ENCODE measurements at places on chromosomes 2 and 18.

GRCh38 chr2:60465736-60466135 lies 87.7 kb downstream of the BCL11A start:
- DNase-seq = no peak

DNA sequence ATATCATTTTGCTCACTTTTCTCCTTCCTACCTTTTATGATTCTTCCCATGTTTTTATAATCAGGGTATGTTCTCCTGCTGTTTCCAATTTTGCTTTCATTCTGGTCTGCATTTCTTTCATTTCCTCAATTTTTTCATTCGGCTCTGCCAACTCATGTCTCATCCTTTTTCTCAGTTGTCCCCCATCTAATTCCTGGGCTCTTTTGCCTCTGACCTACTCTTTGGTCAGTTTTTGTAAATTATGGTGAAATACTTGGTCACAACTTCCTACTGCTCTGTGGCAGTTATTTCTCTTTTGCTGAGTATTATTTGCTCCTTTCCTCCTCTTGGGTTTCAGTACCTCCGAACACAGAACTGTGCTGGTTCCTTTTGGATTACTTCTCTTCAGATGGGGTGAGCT lies 27.5 kb downstream of the MYO7B start:
- DNase-seq = peak; percentile 1

GRCh38 chr2:155498106-155498505 lies 799.6 kb downstream of the KCNJ3 start:
- no peak for DNase-seq

GRCh38 chr2:132557694-132558093 lies 112.3 kb downstream of the LYPD1 start:
- DNase-seq = no peak

DNA sequence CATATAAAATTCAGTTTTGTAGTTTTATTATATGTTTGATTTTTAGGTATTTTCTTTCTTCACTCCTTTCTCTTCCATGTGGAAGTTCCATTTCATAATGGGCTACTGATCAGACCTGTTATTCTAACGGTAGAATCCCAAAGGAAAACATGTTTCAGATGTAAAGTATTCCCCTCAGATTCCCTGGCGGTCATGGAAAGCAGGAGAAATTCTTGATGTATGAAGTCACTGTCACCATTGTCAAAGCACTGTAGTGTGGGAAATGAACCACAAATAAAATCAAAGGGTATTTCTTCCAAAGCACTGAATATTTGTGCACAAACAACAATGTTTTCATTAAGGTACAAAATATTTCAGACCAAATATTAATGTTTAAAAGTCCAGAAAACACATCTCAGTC lies 237.3 kb upstream of the KLHL14 start:
- no peak for DNase-seq

DNA sequence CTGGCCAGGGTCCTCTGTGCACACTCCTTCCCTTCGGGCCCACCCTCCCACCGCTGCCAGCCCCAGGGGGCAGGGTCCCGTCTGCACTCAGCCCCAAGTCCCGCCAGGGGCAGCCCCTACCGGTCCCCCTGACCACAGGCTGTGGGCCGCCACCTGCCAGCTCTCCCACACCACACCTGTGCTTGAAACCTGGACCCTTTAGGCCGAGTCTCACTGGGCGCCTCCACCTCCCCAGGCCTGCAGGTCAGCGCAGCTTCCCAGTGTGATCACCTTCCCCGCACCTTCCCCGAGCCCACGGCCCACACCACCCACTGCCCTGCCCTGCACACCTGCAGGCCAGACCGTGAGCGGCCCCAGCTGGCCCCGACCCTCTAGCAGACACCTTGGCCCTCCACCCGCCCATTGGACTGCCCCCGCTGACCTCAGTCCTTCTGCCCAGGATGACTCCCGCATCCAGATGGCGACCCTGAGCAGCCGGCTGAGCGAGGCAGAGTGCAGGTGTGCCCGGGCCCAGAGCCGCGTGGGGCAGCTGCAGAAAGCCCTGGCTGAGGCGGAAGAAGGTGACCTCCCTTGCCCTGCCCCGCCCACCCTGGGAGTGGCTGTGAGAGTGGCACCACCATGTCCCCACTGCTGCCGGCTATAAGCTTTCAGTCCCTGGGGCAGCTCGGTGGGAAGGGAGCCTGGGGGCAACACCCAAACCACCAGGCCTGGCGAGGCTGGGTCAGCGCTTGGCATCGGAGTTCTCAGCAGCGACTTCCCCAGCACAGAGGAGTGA lies 31.3 kb upstream of the SNED1 start:
- DNase-seq = no peak

DNA sequence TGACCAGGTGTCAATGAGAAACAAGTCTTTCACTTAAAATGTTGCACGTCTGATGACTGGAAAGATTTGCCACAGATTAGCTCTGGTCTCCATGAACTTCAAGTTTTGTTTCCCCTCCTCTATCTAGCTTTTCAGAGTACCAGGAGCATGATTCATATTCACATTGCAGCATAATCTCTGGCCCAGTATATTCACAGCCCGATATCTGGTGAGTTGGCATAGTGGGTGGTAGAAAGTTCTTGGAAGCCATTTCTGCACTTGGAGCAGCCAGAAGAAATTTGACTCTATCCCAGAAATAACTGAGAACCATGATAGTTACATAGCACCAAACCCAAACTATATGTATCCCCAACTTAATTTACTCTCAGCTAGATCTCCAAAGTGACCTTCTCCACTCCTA lies 503.9 kb downstream of the PID1 start:
- DNase-seq = no peak

DNA sequence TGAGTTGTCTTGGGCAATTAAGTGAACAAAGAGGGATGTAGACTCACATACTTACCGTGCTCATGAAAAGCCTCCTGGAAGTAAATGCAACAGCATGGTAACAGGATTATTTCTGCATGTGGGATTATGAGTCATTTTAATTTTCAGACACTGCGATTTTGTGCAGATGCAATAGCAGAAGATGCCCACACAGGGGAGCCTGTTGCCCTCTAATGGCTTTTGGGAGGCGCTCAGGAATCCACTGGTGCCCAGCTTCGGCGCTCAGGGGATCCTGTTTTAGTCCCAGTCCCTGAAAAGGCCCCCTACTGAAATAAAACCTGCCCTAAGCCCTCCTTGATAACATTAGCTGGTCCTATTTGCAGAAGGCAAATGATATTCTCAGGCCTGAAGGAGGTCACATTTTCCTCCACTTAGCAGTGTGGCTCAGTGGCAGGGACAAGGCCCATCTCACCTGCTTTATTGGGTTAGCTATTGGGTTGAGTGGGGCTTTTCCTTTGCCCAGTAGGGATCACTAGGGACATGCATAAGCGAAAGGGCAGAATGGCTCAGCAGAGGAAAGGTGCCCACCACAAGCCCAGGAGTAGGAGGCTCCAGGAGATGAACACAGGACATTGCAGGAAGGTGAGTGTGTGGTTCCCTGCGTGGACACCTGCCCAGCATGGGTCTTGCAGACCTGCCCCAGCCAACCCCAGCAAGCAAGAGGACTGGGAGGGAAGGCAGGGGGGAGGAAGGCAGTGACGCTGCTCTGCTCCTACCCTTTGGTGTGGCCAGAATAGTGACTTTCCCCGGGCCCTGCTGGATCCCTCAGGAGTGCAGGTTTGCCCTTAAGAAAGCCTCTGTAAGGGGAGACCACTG lies 26.5 kb upstream of the KCNS3 start:
- peak; percentile 51 for DNase-seq

DNA sequence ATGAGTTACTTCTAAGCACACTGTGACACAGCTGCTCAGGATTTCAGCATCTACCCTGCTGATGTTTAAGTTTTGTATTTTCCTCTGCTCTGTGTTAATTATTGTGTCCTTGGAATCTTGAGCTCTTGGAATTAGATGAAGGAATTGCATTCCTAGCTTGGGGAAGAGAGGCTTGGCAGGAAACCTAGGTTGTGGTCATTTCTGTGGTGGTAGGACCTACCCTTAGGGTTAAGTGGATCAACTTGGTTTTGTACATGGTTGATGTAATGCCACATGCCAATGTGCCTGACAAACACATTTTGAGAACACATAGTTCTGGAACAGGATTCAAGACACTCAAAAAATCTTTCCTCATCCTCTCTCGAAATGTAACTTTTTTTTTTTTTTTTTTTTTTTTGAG lies 264.5 kb upstream of the MEX3C start:
- no peak for DNase-seq

- no peak for DNase-seq
Observed at GRCh38 chr18:49585781-49586663, 24.2 kb downstream of the LIPG start.

DNA sequence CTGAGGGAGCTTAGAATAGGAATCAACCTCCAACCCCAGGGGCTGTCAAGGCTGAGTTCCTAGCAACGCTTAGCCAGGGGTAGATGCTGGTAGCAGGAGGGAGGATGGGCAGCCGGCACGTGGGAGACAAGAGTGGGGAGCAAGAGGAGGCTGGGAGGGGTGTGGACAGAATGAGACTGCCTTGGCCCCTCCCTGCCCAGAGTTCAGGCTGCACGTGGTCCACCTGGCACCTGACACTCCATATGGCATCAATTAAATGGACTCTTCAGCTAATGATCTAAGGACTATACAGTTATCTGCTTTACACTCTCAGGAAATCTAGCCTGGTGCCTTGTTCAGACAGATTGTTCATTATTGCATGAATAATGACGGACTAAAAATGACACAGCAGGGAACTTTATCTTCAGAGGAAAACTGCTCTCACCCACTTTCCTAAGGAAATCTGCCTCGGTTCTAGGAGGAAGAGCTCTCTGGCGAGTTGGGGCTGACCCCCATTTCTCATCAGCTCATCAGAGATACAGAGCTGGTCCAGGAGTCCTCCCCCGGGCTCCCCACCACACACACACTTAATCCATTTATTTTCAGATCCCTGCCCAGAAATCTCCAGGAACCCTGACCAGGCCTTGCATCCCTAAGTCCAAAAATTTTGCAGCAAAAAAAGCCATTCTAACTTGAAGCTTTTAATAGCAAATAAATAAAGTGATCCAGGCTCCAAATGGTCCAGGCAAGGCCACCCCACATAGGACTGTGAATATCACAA lies 102.1 kb upstream of the CDC42EP3 start:
- DNase-seq = no peak

All from B cell (primary cell).